Left colon (tissue), 2 donors: ENCODE measurements at places on chromosomes 6 and 20. TPM values are rescaled to one million over a fixed set of nuclear protein-coding genes. Genes with fewer than 3 reads are reported as not detected.

SLC13A3 gene
- total RNA-seq = 0.39 TPM

ZSCAN16 gene
- total RNA-seq = 8.6 TPM

TTK gene
- 1.9 TPM for total RNA-seq

ME1 gene
- 4.8 TPM for total RNA-seq

- DNase-seq = no peak
Measured at GRCh38 chr6:67663105-67663895, 971.8 kb upstream of the ADGRB3 start.

GRCh38 chr20:3813848-3814581 lies 6.3 kb upstream of the AP5S1 start:
- no peak for DNase-seq
